ENCODE measurements at places on chromosomes 1 and 21.

DNA sequence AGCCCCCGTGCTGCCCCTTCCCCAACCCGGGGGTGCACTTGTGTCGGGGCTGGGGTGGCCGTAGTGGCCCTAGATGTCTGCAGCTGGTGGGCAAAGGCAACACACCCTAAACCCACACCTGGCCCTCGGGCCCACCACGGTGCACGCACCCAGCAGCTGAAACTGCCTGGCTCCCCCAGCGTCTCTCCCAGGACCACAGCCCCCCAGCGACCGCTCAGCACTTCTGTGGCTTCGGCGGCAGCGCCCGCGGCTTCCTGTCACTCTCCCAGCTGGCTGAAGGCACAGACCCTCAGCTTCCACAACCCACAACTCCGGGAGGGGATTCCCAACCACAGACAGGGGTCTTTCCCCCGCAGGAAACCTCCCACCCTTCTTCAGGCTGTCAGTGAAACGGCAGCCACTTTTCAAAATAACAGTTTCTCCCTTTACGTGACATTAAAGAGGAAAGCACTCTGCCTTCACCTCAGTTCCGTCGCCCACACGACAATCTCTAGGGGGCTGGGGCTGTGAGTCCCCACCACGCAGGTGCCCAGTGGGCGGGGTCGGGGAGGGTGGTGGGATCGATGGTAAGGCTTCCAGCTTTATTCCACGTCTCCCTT is 40.7 kb upstream of the COL6A2 start:
- no peak for DNase-seq

GRCh38 chr1:24567792-24568388 is 12.0 kb downstream of the NCMAP start:
- DNase-seq, result no peak

- no peak for DNase-seq
These were observed 7.6 kb downstream of the OLIG2 start for GRCh38 chr21:33033094-33033951.

DNA sequence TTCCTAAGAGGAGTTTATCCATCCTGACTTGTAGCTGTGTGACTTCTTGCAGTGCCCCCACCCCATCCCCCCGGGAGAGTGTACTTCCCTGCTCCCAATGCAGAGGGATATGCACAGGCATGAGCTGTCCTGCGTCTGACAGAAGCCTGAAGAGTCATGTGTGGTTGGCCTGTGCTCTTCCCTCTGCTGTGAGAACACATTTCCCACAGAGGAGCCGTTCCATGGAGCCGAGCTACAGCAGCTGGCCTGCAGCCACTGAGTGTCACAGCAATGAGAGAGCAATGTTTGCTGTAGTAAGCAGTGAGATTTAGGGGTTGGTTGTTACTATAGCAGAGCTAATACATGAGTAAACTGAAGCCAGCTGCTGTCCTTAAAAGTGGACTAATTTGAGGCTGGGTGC is 22.0 kb downstream of the PARS2 start:
- no peak for DNase-seq

- DNase-seq, result no peak
These were observed 25.2 kb upstream of the PRRC2C start for GRCh38 chr1:171460018-171460620.

DNA sequence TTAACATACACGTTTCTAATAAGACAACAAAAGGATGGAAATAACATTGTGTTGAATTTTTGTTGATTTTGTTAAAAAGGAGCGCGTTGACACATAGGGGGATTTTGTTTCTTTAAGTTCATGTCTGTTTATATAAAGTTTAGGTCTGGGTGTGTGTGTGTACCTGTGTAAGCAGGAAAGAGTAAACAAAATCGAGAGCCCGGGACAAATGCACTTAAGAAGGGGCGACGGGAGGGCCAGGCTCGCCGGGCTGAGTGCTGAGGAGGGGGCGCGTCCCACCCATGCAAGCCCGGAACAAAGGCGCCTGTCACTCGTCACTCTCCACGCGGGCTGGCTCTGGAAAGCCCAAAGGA is 28.8 kb upstream of the TRIM17 start:
- no peak for DNase-seq
